ENCODE measurements at places on chromosomes 7 and 10.

- DNase-seq: no peak
Measured at GRCh38 chr7:117559391-117559790, 79.6 kb downstream of the CFTR start.

DNA sequence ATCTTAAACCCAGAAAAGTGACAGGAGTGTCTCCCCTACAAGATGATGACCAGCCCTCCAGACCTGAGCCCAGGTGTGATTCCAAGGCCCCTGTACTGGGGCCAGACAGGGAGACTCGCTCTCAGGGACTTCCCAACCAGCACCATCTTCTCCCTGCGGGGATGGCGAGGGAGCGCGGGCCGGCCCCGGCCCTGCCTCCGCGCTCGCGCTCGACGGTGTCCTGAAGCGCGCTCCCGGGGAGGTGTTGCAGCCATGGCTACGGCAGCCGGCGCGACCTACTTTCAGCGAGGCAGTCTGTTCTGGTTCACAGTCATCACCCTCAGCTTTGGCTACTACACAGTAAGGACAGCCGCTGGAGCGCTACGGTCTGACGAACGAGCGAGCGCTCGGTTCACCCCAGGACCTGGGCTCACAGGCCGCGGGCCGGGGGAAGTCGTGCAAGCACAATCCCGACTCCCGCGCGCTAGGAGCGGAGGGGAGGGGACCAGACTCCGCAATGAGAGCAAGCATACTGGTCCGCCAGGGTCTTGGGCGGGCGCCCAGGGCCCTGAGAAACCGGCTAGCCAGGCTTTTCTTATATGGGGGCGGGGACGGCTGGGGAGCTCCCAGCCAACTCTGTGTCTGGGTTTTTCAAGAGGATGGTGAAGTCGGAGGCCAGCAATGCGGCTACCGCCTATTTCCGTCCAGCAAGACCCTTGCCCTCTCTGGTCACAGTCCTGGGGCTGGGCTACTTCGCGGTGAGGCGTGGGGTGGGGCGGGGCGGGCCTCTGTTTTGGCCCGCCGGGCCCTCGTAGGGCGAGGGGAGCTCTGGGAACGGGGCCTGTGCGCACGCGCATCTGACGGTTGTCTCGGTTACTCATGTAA, at the start of gene TMEM254:
TSS of gene TMEM254 (plus strand) at position 218 of the 864 bp plus-strand sequence. CDS start at position 253, 35 bp downstream.
- peak; percentile 85 for DNase-seq

GRCh38 chr10:56178210-56178609, 182.8 kb downstream of the ZWINT start:
- DNase-seq: no peak

DNA sequence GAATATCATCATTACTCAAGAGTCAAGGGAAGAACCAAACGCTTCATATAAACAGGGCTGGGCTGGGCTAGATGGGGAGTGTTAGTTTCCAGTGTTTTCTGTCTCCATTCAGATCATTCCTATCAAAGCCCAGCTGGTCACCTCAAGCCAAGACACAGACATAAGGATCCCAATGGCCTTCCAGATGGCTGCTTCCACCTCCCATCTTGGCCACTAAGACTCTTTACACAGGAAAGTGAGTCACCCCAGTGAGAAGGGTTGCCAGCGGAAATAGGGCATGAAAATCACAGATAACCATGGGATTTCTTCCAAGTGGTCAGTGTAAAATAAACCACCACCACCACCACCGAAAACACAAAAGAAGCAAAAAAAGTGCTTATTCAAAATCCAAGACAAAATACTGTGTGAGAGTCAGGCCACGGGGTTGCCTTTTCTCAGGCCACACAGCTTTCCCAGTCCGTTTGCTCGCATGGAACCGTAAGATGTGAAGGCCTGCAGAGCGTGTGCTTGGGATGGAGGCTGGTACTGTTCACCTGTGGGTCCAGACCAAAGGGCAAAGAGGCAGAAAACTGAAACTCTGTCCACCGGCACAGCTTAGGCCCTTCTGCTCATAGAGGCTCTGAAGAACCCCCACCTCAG, 5.6 kb downstream of the PRSS2 start:
- no peak for DNase-seq

GRCh38 chr10:34522546-34522945, 292.6 kb downstream of the PARD3 start:
- no peak for DNase-seq

DNA sequence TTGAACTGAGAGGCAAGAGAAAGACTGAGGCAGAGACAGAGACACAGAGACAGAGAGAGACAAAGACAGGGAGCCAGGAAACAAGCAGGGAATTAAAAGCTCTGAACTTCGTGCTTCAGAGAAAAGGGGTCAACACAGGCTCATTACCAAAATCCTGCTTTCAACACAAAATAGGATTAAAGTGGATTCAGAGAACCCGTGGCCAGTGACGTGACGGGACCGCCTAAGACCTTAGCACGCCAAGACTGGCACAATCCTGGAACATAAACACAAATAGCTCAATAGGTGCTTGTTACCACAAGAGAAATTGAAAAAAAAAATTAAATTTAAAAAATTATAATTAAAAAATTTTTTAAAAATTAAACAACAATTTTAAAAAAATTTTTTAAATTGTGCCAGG, 21.5 kb downstream of the ASB13 start:
- no peak for DNase-seq

DNA sequence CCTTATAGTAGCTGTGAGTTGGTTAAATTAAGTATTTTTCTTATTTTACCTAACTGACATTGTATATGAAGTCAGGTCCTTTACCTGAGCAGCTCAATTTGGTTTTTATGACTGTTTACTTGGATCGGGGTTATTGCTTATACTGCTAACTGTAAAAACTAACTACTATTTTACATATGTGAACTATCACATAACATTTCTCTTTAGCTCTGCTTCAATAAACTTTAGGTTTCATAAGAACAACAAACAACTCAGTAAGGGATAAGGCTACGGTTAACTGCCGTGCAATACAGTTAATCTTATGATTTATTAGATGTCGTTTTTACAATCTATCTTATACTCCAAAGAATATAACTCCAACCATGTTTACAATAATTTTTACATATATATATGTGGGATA, 480.2 kb downstream of the PARD3 start:
- no peak for DNase-seq

DNA sequence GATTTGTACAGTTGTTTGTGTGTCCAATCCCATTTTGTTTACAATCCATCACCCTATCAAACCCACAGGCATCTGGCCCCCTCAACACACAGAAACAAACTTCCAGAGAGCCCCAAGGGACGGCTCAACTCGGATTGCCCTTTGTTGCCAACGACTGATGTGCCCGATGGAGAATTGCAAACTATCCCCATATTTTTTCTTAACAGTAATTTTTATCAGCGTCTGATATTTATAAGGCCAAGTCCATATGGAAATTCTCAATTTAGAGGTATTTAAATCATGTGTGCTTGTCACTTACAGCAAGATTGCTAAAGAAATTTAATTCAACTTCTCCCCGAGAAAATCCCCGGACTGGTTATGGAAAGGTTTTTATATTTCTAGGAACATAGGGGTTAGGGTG, 113.9 kb upstream of the NPS start:
- no peak for DNase-seq

GRCh38 chr7:1455241-1455939, 3.9 kb downstream of the MICALL2 start:
- no peak for DNase-seq

- DNase-seq: no peak
Measured at GRCh38 chr7:12801107-12801506, 113.7 kb downstream of the ARL4A start.

GRCh38 chr7:45574669-45575500, 717 bp downstream of the ADCY1 start:
- no peak for DNase-seq

GRCh38 chr7:149680331-149681025, 92.9 kb downstream of the ZNF467 start:
- no peak for DNase-seq

GRCh38 chr10:102408728-102409603, 9.6 kb downstream of the PSD start:
- peak; percentile 75 for DNase-seq

DNA sequence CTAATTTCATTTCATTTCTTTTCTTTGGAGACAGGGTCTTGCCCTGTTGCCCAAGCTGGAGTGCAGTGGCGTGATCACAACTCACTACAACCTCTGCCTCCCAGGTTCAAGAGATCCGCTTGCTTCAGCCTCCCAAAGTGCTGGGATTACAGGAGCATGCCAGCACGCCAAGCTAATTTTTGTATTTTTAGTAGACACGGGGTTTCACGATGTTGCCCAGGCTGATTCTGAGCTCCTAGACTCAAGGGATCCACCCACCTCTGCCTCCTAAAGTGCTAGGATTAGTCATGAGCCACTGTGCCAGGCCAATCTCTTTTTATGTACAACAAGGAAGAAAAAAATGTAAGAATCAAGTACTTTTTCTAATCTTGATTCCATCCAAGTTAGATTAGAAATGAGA, 10.7 kb upstream of the KMT2E start:
- no peak for DNase-seq

GRCh38 chr10:118799777-118800176, 45.0 kb upstream of the CACUL1 start:
- DNase-seq: no peak

- no peak for DNase-seq
Measured at GRCh38 chr10:794382-794956, 105.0 kb upstream of the DIP2C start.

All from activated CD4-positive, CD25-positive, alpha-beta regulatory T cell treated with anti-CD3 and anti-CD28 coated beads, Interleukin-2, amount 50 U/mL, for 72 hours (primary cell).